ENCODE measurements at places on chromosomes 16 and 17.

GRCh38 chr16:2230376-2230775 is 5.9 kb upstream of the DNASE1L2 start:
- no peak for DNase-seq

GRCh38 chr16:1159973-1160772 is 7.3 kb downstream of the CACNA1H start:
- peak; percentile 22 for DNase-seq

GRCh38 chr17:31580706-31581490 is 189.4 kb downstream of the RAB11FIP4 start:
- DNase-seq = peak; percentile 25

DNA sequence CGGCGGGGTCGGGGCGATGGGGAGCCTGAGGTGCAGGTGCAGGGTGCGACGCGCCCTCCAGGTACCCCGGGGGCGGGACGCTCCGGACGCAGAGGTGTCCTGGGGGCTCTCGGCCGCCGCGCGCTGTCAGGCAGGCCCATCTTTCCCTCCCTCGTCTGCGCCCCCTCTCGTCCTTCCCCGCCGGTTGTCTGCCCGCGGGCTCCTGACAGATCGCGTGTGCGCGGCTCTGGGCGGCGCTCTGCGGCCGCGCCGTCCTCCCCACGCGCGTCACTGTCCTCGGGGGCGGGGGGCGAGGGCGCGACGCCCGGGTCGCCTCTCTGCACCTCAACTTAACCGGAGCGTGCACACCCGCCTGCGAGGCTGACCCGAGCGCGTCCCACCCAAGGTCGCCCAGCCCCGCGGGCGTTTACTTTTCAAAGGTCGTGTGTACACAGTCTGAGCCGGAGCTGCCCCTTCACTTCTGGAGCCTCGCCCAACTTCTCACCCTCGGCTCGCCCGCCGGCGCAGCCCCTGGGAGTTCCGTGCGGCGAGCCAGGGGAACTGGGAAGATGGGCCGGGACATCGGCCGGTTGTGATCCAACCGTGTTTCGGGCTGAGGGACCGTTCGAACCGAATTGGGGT is 512 bp downstream of the AKAP1 start:
- peak; percentile 62 for DNase-seq

GRCh38 chr16:56606071-56606475 is 2.3 kb upstream of the MT2A start:
- DNase-seq = no peak

DNA sequence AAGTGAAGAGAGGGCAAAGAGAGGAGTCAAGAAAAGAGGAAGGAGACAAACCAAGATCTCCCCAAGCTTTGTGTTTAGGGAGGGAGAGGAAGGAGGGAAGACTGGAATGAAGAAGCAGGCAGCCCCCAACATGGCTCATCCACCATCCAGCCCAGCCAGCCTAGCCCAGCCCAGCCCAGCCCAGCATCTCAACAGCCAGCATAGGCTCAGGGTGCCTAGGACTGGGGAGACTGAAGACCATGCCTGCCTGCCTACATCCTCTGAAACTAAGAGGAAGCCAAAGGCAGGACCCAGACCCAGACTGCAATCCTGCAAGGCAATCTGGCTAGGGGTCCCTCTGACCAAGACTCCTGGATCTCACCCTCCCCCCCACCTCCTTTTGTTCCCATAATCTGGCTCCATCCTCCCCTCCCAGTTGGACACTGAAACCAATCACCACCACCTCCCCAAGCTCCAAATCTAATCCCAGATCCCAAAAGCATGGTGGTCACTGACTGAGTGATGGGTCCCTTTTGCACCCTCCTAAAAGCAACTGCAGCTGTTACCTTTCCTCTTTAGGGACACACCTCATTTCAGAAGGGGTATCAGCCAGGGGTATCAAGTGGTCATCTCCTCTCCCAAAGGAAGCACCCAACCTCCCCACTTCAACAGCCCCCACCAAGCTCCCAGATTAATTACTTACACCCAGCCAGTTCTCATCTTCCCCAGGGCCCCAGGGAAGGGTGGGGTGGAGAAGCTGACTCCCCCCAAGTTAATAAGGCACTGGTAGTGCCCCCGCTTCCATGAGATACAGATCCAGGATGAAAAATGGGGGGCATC is 1.2 kb downstream of the HDAC5 start:
- DNase-seq = no peak

DNA sequence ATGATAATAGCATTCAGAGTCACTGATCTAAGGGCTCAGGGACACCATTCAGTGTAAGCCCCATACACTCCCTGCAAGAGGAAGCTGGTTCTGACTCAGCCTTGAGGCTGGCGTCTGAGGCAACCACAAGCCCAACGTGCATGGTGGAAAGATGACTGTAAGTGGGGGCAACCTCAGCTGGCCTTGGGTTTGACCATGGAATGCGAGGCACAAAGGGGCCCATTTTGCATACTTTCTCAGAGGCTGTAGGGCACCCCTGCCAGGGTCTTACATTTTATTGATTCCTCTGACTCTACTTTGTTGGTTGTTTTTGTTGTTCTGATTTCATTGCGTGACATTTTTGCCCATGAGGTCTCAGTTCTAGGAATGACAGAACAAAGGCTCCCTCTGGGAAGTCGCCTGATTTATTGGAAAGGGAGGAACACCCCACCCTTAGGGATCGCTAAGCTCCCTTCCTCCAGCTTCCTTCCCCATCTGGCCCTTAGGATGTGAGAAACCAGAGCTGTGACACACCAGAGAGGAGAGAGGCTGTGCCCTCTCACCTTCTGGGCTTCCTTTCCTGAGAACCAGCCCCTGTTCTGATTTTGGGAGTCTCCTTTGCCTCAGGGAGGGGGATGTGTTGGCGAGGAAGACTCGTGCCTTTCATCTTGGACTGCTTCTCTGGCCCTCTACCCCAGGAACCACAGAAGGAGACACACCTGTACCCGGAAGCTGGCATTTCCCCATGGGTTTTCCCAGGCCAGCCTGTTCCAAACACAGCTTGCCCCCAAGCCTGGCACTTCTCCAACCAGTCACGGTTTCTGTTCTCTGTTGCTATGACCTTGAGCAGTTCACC is 5.6 kb upstream of the CIITA start:
- DNase-seq = no peak

- DNase-seq = no peak
These were observed 13.5 kb downstream of the SPECC1 start for GRCh38 chr17:20022701-20023100.

GRCh38 chr17:63646488-63646806 is 24.2 kb downstream of the MAP3K3 start:
- no peak for DNase-seq

DNA sequence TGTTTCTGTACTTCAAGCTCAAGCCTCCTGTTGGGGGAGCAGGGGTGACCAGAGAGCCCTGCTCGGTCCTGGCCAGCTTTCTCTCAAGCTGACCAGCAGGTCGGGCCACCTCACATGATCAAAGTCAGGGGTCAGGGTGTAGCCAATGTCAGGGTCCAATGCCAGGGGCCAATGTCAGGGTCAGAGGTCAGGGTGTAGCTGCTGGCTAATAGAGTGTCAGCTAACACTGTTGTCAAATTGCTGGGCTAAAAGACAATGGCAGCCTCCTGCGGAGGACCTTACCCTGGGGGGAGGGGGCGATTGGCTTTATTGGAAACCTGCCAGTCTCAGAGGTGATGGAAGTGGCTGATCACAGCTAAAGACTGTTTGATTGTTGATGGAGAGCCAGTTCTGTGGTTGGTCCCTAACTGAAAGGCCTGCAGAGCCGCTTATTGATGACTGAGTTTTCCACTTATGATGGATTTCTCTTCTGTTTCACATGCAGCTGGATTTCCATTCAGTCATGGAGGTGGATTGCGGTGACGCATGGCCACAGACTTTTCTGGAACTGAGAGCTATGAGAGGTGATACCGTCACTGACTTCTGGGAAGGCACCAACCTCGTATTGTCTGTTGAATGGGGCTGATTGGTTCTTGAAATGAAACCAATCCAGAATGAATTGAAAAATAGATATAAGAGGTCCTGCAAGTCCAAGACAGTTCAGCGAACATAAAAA is 97.4 kb upstream of the ZFHX3 start:
- DNase-seq = no peak

- no peak for DNase-seq
These were observed 8.2 kb downstream of the CBX2 start for GRCh38 chr17:79785900-79786810.

DNA sequence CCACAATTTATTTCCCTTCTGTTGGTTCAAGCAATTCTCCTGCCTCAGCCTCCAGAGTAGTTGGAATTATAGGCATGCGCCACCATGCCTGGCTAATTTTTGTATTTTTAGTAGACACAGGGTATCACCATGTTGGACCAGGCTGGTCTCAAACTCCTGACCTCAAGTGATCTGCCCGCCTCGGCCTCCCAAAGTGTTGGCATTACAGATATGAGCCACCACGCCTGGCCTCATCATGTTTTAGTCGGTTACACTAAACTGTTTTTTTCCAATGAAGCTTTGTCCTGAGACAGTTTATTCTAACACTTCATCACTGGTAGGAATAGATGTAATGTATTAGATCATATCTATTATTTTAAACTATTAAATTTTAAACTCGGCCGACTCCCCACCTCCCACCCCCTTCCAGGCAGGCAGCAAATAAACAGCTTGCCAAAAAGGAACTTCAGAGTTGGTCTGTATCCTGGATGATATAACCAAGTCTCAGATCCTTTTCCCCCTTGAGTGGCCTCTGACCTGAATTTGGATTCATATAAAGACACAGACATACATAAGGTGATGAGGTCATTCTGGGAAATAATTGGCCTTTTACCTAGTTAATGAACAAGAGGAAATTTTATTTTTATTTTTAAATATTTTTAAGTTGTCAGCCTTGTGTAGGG is 18.4 kb upstream of the CORO6 start:
- DNase-seq = no peak

GRCh38 chr17:11006530-11006929 is 168.6 kb upstream of the PIRT start:
- no peak for DNase-seq

GRCh38 chr16:82185012-82185411 is 15.0 kb upstream of the MPHOSPH6 start:
- DNase-seq = no peak

GRCh38 chr16:65532846-65533245 is 411.0 kb upstream of the CDH11 start:
- no peak for DNase-seq

DNA sequence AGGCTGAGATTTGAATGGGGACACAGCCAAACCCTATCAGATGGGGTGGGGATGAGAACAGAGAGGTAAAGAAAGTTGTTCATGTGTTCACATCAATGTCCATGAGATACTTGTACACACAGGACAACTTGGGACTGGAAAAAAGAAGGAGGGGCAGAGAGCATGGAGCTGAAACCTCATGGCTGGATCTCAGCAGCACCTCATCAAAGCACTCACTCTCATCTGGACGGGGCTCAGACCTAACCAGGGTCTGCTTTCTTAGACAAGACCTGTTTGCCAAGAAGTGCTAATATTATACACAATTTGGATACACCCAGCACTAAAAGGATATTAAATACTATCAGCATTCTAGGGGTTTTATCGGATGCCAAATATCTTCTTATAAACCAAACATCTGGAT is 399.8 kb downstream of the SLC39A11 start:
- no peak for DNase-seq

DNA sequence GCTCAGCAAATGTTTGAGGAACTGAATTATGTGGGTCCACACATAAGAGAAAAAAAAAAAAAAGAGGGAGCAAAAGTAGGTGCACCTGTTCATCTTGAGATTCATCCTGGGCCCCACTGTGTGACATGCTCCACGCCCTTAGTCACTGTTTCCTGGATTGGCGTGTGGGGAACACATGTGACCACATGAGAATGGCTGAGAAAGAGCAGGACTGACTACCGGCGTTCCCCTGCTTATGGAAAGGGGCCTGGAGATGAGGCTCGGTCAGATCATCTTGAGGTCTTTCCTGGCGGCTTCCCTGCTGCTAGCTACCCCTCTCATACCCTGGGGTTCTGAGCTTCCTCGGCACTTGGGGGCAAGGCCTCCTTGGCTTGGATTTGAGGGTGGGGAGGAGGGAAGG is 3.9 kb downstream of the DEXI start:
- no peak for DNase-seq

DNA sequence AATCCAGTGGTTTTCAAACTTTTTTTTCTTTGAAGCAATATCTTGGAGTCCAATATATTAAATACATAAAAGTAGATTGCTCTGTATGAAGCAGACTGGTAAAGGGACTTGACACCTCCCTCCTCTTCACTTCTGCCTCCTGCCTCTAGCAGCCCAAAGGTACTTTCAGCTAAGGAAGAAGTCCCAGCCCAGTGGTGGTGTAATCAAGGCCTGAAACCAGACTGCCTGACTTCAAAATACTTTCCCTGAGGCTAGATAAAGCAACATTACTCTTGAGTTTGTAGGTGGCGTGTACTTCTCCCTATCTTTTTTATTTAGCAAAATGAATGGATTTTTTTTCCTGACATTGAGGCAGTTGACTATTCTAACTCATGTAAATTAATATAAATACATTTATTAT is 122.4 kb upstream of the TMEM97 start:
- DNase-seq = no peak

- no peak for DNase-seq
These were observed 96.7 kb upstream of the HSBP1 start for GRCh38 chr16:83711069-83711468.

GRCh38 chr17:4479982-4480751 is 18.5 kb upstream of the SPNS2 start:
- no peak for DNase-seq

Data from nucleus accumbens (tissue), 56 donors.